ENCODE measurements at places on chromosomes 3 and 15.

- DNase-seq: no peak
Measured at GRCh38 chr3:20080956-20081554, 40.8 kb downstream of the KAT2B start.

GRCh38 chr3:155208183-155208800 is 85.2 kb downstream of the STRIT1 start:
- no peak for DNase-seq

- DNase-seq: no peak
Measured at GRCh38 chr15:64379216-64379960, 1.9 kb downstream of the PCLAF start.

- no peak for DNase-seq
Measured at GRCh38 chr3:53941184-53941583, 49.5 kb upstream of the SELENOK start.

- DNase-seq: no peak
Measured at GRCh38 chr15:70835415-70835814, 18.5 kb downstream of the LARP6 start.

DNA sequence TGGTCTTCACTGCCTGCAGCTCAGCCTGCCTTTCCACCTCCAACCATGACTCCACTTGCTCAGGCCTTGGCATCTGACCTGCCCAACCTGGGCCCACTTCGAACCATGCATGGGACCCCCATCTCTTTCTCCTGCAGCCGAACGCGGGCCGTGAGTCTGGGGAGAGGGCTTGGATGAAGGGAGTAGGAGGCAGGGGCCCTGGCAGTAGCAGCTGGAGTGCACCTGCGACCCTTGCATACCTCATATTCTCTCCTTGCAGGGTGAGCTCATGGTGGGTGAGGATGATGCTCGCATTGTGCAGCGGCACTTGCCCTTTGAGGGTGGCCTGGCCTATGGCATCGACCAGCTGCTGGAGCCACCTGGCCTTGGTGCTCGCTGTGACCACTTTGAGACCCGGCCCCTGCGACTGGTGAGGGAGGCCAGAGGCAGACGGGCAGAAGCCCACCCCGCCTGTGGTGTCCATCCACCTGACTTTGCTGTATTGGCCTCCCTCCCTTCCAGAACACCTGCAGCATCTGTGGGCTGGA is 13.5 kb downstream of the NT5DC2 start:
- DNase-seq: no peak

DNA sequence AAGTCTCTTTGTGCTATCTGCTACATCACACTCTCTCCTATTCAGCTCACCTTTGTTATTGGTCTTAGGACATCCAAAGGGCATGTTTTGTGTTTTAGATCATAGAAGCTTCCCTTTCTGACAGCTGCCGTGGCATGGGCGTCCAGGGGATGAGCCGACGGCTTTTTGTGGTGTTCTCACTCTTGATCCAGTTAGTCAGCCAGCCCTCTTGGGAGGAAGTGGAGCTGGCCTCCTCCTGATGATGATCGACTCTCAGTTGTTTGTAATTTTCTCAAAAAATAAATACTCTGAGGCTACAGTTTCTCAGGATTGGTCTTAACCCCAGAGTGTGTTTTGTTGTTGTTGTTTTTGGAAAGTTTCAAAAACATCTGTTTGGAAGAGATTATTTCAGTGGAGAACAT is 34.4 kb downstream of the BOC start:
- DNase-seq: no peak

DNA sequence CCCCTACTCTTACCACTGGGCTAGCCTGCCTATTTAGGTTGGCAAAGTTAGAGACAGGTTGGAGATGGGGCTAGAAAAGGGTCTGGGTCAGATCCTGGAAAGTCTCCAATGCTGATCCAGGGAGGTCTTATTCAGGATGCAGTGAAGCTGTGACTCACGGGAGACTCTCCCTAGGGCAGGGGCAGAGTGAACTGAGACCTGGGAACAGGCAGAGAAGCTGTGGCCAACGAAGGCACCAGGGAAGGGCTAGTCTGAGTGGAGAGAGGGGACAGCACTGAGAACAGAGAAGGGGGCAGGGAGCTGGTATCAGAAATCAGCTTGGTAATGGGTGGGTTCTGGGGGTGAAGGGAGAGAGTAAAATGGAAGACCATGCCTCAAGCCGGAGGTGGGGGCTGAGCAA is 2.2 kb downstream of the LTF start:
- DNase-seq: no peak

GRCh38 chr3:120468635-120469295 is 18.0 kb upstream of the FSTL1 start:
- peak; percentile 89 for DNase-seq

DNA sequence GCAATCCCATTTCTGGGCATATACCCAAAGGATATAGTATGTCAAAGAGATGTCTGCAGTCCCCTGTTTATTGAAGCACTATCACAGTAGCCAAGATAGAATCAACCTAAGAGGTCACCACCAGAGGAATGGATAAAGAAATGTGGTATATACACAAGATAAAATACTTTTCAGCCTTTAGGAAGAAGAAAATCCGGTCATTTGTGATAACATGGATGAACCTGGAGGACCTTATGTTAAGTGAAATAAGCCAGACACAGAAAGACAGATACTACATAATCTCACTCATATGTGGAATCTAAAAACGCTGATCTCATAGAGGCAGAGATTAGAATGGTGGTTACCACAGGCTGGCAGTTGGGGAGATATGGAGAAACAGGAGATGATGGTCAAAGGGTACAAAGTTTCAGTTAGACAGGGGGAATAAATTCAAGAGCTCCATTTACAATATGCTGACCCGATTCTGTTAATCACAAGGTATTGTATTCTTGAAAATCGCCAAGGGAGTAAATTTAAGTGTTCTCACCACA is 195.8 kb downstream of the MTHFS start:
- DNase-seq: no peak

GRCh38 chr3:172142864-172143451 is 103.6 kb downstream of the FNDC3B start:
- DNase-seq: no peak

- DNase-seq: no peak
Measured at GRCh38 chr3:124841517-124841916, 45.6 kb downstream of the ITGB5 start.

DNA sequence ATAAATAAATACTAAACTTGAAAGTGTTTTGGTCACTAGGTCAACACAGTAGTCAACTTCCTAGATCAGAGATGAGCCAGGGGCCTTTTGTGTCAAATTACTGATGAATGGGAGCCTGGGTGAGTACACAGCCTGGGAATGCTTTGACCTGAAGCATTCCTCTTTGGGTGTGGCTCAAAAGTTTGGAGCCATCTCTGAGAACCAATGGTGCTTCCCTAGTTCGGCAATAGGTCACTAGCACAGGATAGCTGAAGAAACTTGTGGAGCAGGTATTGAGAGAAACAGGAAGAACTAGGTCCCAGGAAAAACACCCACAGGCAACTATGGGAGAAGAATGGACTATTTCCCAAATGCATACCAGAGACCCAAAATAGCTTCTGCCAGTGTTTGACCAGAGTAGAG is 56.6 kb upstream of the PLXND1 start:
- peak; percentile 96 for DNase-seq

DNA sequence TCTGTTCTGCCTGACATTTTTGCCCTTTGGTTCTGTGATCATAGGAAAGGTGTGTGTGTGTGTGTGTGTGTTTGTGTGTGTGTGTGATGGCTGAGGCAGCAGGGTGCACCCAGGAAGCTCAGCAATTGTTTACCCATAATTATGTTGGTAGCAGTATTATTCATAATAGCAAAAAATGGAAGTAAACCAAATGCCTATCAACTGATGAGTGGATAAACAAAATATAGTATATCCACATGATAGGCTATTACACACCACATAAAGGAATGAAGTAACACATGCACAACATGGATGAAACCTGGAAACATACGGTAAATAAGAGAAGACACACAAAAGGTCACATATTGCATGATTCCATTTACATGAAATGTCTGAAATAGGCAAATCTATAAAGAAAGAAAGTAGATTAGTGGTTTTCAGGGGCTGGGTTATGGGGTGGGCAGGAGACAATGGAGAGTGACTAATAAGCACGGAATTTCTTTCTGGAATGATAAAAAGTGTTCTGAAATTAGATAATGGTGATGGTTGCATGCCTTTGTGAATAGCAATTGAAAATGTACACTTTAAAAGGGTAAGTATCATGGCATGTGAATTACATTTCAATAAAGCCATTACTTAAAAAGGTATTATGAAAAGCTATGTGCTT is 167.2 kb downstream of the POLR2M start:
- no peak for DNase-seq

GRCh38 chr3:129398803-129399144 is 29.7 kb downstream of the EFCAB12 start:
- DNase-seq: peak; percentile 41

DNA sequence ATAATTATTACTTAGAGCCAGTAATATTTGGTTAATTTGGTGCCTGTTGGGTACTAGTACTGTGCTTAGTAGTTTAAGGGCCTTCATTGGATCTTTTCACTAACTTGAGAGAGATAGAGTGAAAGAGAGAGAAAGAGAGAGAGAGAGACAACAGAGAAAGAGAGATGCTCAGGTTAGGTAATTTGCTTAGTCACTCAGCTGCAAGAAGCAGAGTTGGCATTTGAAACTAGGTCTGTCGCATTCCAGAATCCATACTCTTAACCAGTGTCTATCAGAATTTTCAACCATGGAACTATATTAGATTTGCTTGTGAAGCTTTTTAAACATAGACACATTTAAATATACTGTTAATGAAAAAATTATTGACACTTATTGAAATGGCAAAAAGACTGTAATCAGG is 31.1 kb upstream of the NUDT16 start:
- DNase-seq: peak; percentile 75

DNA sequence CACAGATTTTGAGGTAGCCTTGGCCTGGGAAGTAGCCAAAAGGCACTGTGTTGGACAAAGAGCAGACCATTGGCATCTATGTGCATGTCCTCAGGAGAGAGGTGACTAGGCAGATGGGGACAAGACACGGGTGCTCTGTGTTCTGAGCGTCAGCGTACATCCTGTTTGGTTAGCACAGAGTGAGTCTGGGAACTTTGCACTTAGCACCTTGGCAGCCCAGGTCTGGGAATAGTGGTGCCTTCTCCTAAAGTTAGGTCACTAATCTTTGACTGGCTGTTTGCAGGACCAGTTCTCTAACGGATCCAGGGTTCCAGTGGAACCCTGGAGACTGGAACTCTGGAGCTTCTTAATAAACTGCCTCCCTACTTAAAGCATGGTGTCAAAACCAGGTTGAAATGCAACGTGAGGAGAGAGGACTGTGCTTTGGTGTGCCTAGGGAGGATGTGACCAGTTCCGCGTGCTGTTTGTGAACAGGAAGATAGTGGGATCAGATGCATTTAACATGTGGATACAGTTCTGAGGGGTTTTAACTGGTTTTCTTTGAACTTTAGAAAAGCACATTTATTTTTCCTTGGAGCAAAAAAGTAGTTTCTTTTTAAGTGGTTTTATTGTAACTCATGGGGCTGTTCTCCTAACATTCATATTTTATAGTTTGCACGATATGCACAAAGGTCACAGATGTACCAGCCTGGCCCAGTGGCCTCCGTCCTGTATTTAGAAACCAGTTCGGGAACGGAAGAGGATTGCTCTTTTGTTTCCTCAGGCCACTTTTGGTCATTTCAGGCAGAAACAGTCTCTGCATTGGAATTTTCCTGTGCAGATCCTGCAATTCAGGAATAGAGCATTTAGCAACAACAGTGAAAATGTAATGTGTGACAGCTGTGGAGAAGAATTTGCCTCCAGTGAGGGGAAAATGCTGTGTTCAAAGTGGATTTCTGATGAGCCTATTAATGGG is 48.8 kb downstream of the ABHD2 start:
- peak; percentile 87 for DNase-seq

DNA sequence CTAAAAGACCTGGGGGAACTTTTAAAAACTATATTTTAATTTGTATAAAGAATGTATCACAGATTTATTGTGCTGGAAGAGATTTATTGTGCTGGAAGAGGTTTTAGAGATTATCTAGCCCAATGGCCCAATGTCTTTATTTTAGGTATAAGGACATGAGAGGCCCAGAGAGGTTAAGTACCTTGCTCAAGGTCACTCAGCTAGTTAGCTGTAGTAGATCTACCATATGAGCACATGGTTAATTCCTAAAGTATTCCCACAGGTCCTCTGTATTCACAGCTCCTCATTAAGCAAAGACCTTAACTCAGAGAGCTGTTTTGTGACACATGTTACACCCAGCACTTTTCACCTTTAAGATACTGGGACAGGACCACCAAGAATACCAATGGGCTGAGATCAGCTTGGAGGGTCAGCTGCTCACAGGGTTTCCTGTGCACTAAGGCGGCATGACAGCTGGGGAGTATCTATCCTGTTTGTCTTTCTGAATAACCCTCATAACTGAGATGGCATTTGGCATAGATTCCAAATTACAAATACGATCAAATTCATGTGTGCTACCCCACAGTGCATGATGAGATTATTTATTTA is 143.1 kb upstream of the TBL1XR1 start:
- no peak for DNase-seq

GRCh38 chr3:156071031-156071430 is 49.3 kb upstream of the KCNAB1 start:
- DNase-seq: no peak

DNA sequence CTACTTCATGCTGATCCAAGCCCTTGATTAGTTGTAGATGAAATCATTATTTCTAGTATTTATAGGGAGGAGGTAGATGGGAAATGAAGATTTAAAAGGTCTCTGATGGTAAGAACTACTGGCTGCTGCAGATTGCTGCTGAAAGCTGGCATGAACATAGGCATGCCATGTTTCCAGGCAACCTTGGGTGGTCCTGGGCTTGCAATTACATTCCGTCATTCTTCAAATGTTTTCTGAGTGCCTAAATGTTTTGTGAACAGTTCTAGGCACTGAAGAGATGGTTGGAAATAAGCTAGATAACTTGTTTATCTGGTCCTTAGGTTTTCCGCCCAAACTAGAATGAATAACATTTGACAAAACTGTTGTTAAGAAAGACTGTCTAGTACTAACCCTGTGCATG is 95.8 kb downstream of the KCNAB1 start:
- peak; percentile 88 for DNase-seq

DNA sequence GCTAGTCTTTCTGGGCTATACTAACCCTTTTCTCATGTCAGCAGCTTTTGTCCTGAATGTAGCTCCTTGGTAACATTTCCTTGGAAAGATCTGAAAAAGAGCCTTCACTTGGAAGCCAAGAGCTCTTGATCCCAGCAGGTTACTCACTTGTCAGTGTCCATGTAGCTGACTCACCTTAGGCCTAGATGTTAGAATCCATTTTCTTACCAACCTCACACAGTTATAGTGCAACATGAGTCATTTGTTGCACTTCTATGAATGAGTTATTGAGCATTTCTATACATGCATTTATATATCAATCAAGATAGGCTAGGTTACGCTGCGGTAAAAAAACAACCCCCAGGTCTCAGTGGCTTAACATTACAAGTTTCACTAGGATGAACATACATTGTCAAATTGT is 106.8 kb upstream of the SLC7A14 start:
- no peak for DNase-seq

- DNase-seq: no peak
Measured at GRCh38 chr15:90414408-90415028, 26.5 kb downstream of the IQGAP1 start.

DNA sequence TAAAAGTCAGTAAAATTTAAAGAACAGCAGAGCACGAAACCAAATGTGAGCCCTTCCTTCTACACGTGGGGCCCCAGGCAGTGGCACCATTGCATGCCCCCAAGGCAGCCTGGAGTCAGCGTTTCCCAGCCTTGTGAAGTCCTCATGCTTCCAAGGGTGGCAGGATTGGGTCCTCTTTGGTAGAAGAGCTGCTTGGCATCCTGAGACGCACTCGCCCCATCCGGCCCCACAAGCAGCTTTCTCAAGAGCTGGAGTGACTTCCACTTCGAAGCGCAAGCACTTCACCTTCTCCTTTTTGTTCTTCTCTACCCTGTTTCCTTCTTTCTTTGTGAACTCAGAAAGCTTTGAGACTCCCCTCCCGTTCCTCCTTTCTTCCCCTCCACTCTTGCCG is 34.7 kb downstream of the ZNF710 start:
- DNase-seq: no peak
